GM19239 (cell line): ENCODE measurements at places on chromosomes 7 and 10.

DNA sequence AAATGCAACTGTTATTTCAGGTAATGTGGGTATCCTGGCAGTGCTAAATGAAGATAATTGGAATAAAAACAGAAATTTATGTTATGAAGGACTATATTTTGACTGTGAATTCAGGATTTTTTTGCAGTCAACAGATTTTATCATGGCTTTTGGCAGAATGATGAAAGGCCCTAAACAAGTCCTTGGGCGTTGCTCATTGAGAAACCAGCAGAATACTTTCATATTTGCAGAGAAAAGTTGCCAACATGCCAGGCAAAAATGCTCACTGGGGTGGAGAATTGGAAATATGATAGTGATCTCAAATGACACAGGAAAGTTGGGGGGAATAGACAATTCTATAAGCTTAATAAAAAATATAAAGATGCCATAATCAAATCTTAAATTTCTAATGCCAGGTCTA is 121.1 kb downstream of the GPR85 start:
- DNase-seq, result no peak

GRCh38 chr10:108097258-108097657 is 932.8 kb upstream of the SORCS1 start:
- DNase-seq, result no peak

GRCh38 chr10:6269432-6269831 is 66.7 kb downstream of the PFKFB3 start:
- no peak for DNase-seq

GRCh38 chr7:66070222-66070621 is 5.4 kb upstream of the ASL start:
- DNase-seq, result no peak

- no peak for DNase-seq
Measured at GRCh38 chr10:123463181-123463580, 203.0 kb upstream of the GPR26 start.

DNA sequence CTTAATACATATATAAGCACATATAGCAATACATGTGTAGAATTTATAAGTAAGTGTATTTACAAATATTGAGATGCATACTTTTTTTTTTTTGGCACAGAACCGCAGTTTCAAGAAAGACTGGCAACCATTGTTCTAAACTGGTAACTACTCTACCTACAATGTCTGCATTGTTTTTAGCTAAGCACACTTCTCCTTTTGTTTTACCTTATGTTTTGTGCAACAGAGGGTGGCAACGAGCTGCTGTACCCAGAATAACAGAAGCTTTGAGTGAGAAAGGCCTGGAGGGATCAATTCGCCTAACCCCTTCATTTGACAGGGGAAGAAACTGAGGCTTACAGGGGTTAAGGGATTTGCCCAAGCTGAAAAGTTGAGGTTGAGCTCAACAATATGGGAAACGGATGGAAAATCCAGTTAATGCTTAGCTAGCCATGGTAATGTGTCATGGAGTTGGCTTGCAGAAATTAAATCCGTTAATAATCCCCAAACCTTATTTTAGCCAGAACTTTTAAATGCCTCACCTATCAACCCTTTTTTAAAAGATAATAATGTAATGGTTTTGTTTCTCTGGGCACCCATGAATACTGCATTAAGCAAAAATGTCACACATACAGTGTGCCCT is 25.5 kb downstream of the FZD1 start:
- no peak for DNase-seq

- no peak for DNase-seq
Measured at GRCh38 chr7:16130111-16131110, 290.9 kb downstream of the CRPPA start.

DNA sequence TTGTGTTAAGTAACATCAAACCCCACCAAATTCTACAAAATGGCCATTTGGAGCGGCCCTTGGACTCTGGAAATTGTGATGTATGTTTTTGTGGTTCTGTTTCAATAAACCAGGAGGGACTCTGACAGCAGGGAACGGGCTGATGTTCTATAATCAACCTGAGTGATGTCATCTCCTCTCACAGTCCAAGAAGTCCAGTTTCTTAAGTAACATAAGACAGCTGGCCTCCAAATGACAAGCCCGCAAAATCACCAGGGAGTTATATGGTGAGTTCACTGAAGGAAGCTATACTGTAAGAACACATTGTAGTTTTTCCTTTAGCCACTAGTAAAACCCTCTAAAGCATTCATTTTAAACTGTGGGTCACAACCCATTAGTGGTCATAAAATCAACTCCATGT is 34.0 kb downstream of the GOT1 start:
- DNase-seq, result no peak

- DNase-seq, result no peak
Measured at GRCh38 chr7:20508109-20508508, 107.4 kb upstream of the ABCB5 start.

GRCh38 chr10:7559386-7559785 is 107.4 kb downstream of the ITIH5 start:
- no peak for DNase-seq

DNA sequence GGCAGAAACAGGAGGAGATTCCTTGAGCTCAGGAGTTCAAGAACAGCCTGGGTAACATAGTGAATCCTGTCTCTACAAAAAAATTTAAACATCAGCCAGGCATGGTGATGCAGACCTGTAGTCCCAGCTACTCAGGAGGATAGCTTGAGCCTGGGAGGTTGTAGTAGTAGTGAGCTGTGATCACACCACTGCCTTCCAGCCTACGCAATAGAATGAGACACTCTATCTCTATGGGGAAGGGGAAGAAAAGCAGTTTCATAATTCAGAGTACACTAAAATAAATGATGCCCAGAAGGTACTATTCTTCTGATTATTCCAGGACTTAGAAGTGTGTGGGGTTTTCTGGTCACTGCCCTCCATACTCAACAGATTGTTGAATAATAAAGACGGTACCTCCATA is 177.3 kb downstream of the KMT2E start:
- DNase-seq, result no peak

GRCh38 chr7:112383671-112384417 is 66.4 kb upstream of the IFRD1 start:
- DNase-seq, result no peak

GRCh38 chr10:31148951-31149350 is 117.3 kb upstream of the ZNF438 start:
- DNase-seq, result no peak

- peak; percentile 46 for DNase-seq
Measured at GRCh38 chr10:103276896-103277712, at the start of gene INA. TSS of gene INA (plus strand) at chr10:103277138. CDS start at chr10:103277212, 74 bp downstream.

GRCh38 chr10:17872191-17873091 is 63.3 kb downstream of the MRC1 start:
- no peak for DNase-seq

DNA sequence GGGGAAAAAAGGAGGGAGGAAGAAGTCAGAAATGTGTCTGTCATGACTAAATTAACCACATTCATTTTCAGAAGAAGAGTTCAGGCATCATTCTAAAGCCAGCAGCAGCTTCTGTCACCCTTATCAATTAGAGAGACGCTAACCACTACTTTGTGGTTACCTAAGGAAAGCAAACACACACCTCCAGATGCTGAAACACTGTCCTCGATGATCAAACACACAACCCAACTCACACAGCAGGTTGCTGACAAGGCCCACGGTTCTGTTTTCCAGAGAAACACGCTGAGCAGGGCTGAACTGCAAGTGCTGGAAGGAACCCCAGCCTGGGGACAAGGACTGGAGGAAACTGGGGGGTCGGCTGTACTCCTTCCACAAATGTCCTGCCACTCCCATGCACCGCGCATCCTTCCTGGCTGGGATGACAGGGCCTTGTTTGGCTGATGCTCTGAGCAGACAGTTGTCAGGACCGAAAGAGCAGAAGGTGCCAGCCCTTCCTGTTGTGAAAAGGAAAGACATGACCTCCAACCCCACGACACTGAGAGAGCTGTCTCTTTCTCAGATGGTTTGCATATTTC is 36.6 kb downstream of the PRKCQ start:
- DNase-seq, result peak; percentile 16

DNA sequence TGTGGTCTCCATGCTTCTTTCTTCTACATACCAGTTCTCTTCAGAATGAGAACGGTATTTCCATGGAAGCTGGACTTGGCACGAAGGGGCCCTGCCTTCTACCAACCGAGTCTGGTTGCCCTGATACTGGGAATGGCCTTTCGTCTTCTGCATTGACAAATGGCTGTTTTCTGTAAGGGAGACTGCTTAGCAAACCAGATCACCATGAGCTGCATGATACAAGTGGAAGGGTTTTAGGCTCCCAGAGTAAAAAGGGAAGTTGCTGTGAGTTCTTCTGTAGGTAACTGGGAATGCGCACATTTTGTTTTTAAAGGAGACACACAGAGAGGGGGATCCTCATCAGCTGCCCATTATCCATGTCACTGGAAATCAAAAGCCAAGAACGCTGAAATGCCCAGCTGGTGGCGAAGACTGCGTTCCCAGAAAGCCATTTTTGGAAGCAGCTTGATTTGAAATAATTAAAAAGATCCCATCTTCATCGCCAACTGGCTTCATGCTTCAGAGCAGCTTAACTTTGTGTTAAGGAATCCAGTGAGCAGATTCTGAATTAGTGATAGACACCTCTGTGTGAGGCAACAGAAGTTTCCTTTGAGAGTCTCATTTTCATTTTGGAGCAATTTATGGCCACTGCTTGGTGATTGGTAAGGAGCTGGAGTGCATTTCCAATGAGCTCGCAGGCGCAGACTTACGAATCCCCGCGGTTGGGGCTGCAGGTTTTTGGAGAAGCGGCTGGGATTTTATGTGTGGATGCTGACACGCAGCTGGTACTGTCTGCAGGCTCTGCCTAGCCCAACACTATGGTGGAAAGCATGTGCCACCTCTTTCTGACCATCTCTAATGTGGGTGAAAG is 672.7 kb upstream of the FOXK1 start:
- DNase-seq, result no peak

- no peak for DNase-seq
Measured at GRCh38 chr10:5529702-5530411, 5.1 kb downstream of the CALML3 start.

- no peak for DNase-seq
Measured at GRCh38 chr7:28116041-28116440, 64.6 kb downstream of the JAZF1 start.

DNA sequence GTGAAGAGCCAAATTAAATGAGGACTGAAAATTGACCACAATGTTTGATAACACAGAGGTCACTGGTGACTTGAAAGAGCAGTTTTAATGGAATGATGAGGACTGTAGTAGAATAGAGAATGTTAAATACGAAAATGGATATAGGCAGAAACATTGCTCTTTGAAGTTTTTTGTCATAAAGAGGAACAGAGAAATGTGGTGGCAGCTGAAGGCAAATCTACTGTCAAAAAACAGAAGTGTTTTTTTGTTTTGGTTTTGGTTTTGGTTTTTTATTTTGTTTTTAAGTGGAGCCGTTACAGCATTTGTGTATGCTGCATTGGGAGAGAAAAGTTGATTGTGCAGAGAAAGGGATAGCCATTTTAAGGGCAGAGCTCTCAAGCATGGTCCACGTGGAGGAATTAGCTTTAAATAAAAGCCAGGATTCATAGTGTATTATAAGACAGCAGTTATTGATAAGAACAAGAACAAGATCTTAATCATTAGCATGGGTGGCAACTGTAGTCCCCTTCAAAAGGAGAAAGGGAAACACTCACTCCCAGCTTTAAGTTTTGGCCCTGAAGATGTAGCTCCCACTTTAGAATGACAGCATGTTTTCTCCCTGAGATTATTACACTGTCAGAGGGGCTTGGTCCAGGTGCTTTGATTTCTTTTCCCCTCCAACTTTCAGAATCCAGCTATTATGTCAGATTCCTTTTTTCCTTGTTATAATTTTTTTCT is 156.7 kb upstream of the BET1 start:
- peak; percentile 23 for DNase-seq

GRCh38 chr10:111076191-111076681 is 593 bp upstream of the ADRA2A start:
- peak; percentile 74 for DNase-seq

DNA sequence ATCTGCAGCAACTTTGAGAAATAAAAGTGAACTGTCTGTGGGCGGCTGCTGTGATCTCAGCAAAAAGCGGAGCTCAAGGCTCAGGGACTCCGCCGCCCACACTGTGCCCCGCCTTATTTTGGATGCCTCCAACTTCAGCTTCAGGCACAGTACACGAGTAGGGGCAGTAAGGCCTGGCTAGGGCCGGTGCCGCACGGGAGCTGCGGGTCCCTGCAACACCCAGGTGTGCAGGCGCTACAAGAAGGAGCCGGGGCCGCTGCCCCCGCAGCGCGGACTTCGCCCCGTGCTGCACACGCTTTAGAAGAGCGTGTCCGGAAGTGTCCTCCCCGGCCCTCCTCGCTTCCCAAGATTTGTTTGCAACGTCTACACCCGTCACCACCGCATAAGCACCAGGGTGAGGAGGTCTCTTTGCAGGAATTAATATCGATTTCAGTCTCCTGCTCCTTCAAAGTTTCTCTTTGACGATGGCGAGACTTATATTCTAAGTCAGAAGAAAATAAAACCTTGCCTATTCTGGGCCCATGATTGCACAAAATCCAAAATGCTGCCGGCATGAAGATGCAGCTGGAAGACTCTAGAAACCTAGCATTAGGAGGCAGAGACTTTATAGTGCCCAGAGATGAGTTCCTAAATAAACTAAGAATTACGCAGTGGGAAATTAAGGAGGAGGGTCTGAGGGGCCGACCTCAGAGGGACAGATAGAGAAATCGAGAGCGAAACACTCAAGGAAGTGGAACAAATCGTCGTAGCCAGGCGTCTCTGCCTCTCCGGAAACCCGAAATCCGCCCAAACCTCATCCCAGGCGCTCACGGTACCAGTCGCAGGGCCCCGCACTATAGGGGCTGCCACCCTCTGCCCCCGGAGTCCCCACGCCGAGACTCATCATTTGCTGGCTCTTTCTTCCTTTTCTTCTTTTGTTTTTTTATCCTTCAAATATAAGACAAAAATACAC is 6.4 kb downstream of the VAX1 start:
- DNase-seq, result peak; percentile 17

GRCh38 chr7:22896917-22897316 is 74.3 kb upstream of the TOMM7 start:
- DNase-seq, result no peak

GRCh38 chr10:71939861-71940474 is 24.2 kb upstream of the CHST3 start:
- no peak for DNase-seq

- DNase-seq, result no peak
Measured at GRCh38 chr7:68014031-68014736, 1017.6 kb downstream of the TYW1 start.

- DNase-seq, result no peak
Measured at GRCh38 chr7:96304573-96304972, 17.3 kb downstream of the SLC25A13 start.

GRCh38 chr10:46524472-46525176 is 31.8 kb downstream of the GPRIN2 start:
- no peak for DNase-seq
